Effector memory CD4-positive, alpha-beta T cell (primary cell): ENCODE measurements at places on chromosomes 5 and 9.
A peak's percentile ranks its signal among the peaks of the same experiment; 100 is the strongest.

DNA sequence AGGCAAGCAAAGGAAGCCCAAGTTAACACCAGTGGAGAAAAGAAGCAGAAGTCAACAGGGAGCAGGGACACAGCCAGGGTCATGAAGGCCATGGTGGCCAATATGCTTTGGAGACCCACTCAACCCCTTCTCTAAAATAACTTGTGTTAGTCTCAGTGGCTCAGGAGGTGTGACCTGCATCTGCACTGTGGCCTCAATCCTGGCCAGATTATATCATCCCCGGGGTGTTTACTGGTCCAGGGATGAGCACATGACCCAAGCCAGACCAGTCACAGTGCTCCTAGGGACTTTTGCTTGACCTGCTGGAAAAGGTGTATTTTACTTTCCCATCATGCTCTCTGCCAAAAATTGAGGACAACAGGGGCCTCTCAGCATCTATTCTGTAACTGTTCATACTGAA, 105.2 kb downstream of the DPYSL3 start:
- DNase-seq = no peak
- no peaks in the 10 kb centered on the region for H3K4me1 ChIP-seq
- H3K27me3 ChIP-seq = no peaks in the 10 kb centered on the region
- H3K4me3 ChIP-seq = no peak overlapping the region
- no peak overlapping the region for H3K27ac ChIP-seq

- no peaks in the 10 kb centered on the region for H3K4me1 ChIP-seq
- DNase-seq = no peak
- H3K27me3 ChIP-seq = no peaks in the 10 kb centered on the region
- no peak overlapping the region for H3K27ac ChIP-seq
- no peaks in the 10 kb centered on the region for H3K36me3 ChIP-seq
These were observed 848.0 kb downstream of the PTPRD start for GRCh38 chr9:9764821-9765220.

GRCh38 chr5:115977988-115978387, 15.7 kb downstream of the LVRN start:
- no peaks in the 10 kb centered on the region for H3K4me1 ChIP-seq
- H3K27ac ChIP-seq = no peak overlapping the region

DNA sequence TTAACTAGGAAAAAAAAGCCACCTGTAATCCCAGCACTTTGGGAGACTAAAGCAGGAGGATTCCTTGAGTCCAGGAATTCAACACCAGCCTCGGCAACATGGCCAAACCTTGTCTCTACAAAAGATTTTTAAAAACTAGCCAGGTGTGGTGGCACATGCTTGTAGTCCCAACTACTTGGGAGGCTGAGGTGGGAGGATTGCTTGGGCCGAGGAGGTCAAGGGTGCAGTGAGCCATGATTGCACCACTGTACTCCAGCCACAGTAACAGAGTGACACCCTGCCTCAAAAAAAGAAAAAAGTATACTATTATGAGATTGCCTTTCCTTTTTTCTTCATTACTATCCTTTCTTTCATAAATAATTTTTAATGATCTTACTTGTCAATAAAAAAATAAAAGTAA, 45.8 kb downstream of the CPEB4 start:
- no peaks in the 10 kb centered on the region for H3K36me3 ChIP-seq
- no peak for DNase-seq
- no peaks in the 10 kb centered on the region for H3K27me3 ChIP-seq
- no peak overlapping the region for H3K4me3 ChIP-seq
- no peaks in the 10 kb centered on the region for H3K4me1 ChIP-seq

DNA sequence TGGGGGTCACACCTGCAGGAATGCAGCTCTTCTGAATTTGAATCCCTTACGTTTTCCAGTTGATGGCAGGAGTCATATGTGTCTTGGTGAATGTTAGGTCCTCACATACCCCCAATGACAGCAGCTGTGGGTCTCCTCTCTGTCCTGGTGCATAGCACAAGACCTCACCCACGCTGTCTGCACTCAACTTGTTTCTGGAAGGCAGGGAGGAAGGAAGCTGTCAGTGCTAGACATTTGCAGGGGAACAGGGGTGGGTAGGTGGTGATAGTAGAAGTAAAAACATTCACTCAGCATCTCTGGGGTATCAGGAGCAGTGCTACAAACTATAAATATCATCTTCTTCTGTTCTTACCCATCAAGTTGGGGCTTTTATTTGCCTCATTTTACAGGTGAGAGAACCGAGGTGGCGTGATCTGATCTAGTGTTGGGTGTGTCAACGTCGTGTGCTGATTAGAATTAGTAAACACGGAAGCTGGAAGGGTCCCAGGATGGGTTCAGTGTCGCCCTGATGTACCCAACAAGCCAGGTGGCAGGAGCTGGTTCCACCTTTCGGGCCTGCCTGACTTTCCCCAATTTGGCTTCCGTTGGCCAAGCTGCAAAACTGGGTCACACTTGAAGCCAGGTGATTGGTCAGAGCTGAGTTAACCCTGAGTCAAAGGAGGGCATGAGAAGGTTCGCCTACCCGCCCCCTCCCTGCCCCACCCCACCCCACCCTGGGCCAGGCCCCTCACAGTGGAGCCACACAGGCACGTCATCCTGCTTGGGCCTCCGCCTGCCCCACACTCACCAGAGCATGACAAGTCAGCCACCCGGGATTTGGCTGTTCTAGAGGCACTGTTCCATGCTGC, 15.8 kb downstream of the ERGIC1 start:
- DNase-seq = no peak
- H3K36me3 ChIP-seq = no peaks in the 10 kb centered on the region
- H3K27ac ChIP-seq = no peak overlapping the region
- H3K4me1 ChIP-seq = no peaks in the 10 kb centered on the region
- no peaks in the 10 kb centered on the region for H3K27me3 ChIP-seq
- no peak overlapping the region for H3K4me3 ChIP-seq

GRCh38 chr5:177403102-177403791, 2.8 kb upstream of the PFN3 start:
- DNase-seq = peak; percentile 47
- peak overlapping the region; percentile 71 for H3K27ac ChIP-seq
- H3K36me3 ChIP-seq = no peaks in the 10 kb centered on the region
- peaks cover 26% of the 10 kb centered on the region for H3K4me1 ChIP-seq
- peak overlapping the region; percentile 41 for H3K4me3 ChIP-seq
- H3K27me3 ChIP-seq = no peaks in the 10 kb centered on the region

- peaks cover 32% of the 10 kb centered on the region for H3K4me1 ChIP-seq
- H3K27ac ChIP-seq = peak overlapping the region; percentile 1
- no peak for DNase-seq
- H3K27me3 ChIP-seq = no peaks in the 10 kb centered on the region
These were observed 36.1 kb downstream of the SLC22A5 start for GRCh38 chr5:132405646-132406045.

- no peaks in the 10 kb centered on the region for H3K36me3 ChIP-seq
- no peak overlapping the region for H3K27ac ChIP-seq
- no peaks in the 10 kb centered on the region for H3K27me3 ChIP-seq
These were observed 66.2 kb upstream of the GAS1 start for GRCh38 chr9:87013490-87013889.

- H3K36me3 ChIP-seq = no peaks in the 10 kb centered on the region
- peaks cover 37% of the 10 kb centered on the region for H3K4me1 ChIP-seq
- no peak overlapping the region for H3K27ac ChIP-seq
- no peaks in the 10 kb centered on the region for H3K27me3 ChIP-seq
- H3K4me3 ChIP-seq = no peak overlapping the region
These were observed 2.5 kb upstream of the ST6GALNAC4 start for GRCh38 chr9:127919253-127919815.

- H3K27ac ChIP-seq = no peak overlapping the region
- H3K4me3 ChIP-seq = no peak overlapping the region
- H3K27me3 ChIP-seq = no peaks in the 10 kb centered on the region
- DNase-seq = no peak
These were observed 224.3 kb upstream of the S1PR3 start for GRCh38 chr9:88766778-88767503.

DNA sequence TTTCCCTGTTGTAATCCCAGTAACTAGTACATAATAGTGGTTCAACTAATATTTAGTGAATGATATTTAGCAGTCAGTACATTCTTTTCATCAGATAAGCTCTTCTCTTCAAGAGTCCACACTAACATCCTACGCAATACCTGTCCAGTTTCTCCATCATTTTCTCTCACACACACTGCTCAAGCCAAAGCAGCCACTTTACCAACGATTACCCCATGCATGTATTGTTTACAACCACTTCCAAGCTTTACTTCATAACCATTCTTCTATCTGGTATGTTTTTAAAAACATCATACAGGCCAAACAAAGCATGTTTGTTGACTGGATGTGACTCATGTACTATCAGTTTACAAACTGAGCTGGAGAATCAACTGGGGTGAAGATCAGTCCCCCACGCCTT, 7.3 kb downstream of the UBTD2 start:
- H3K4me3 ChIP-seq = no peak overlapping the region
- no peak for DNase-seq
- H3K27me3 ChIP-seq = no peaks in the 10 kb centered on the region
- H3K4me1 ChIP-seq = no peaks in the 10 kb centered on the region
- H3K36me3 ChIP-seq = no peaks in the 10 kb centered on the region

DNA sequence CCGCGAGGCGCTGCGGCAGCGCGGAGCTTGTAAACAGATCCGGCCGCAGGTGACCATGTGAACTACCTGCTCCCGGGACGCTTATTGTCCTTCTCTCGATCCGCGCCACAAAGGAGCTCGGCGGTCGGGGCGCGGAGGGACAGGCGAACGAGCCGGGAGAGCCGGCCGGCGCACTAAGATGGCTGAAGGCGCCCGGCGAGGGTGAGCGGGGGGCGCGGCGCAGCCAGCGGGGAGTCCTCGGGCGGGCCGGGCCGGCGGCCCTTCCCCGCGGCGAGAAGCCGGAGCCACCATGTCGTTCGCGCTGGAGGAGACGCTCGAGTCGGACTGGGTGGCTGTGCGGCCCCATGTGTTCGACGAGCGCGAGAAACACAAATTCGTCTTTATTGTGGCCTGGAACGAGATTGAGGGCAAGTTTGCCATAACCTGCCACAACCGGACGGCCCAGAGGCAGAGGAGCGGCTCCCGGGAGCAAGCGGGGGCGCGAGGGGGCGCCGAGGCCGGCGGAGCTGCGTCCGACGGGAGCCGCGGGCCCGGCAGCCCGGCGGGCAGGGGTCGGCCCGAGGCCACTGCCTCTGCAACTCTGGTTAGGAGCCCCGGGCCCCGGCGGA, 535 bp downstream of the JMY start:
- peak overlapping the region; percentile 91 for H3K4me3 ChIP-seq
- no peak for DNase-seq
- H3K36me3 ChIP-seq = no peaks in the 10 kb centered on the region
- peak overlapping the region; percentile 95 for H3K27ac ChIP-seq

- H3K27ac ChIP-seq = no peak overlapping the region
- H3K4me3 ChIP-seq = no peak overlapping the region
- H3K36me3 ChIP-seq = no peaks in the 10 kb centered on the region
- no peak for DNase-seq
- no peaks in the 10 kb centered on the region for H3K4me1 ChIP-seq
These were observed 504.2 kb downstream of the MAT2B start for GRCh38 chr5:164009621-164010020.

DNA sequence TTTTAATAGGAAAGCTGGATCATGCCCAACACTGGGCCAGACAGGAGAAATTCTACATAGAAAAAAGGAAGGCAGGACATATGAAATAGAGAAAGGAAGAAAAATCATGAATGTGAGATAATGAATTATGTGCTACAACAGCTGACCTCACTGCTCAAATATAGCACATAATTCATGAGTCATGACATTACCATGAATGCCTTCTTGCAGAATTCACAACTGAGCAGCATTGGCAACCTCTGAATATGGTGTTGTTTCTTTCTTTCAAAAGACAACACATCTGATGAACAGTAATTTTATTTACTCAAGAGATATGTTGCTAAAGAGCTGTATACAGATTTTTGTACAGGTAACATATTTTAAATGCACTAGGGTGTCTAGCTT, 34.4 kb downstream of the APBA1 start:
- H3K36me3 ChIP-seq = no peaks in the 10 kb centered on the region
- no peaks in the 10 kb centered on the region for H3K4me1 ChIP-seq
- H3K27ac ChIP-seq = no peak overlapping the region

- no peak overlapping the region for H3K27ac ChIP-seq
- H3K27me3 ChIP-seq = peaks cover 2% of the 10 kb centered on the region
- H3K4me3 ChIP-seq = no peak overlapping the region
- H3K36me3 ChIP-seq = no peaks in the 10 kb centered on the region
These were observed 76.2 kb upstream of the SLC1A3 start for GRCh38 chr5:36530215-36530614.

DNA sequence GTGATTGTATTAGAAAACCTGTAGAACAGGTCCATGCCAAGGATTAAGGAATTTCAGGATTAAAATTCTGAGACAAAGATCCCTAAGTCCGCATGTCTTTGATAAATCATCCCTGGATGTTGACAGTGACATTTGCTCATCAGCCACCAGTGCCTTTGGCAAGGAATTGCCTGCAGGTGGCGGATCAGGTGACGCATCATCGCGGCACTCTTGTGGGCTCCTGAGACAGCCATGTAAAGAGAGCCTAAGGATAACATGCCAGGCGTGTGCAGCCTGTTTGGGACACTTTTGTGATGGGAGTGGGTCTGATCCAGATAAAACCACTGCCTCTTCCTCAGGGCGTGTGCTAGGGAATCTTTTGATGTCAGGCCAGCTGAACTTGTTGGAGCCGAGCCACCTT, 40.6 kb downstream of the ADCY2 start:
- H3K4me3 ChIP-seq = no peak overlapping the region
- H3K27ac ChIP-seq = no peak overlapping the region
- H3K4me1 ChIP-seq = no peaks in the 10 kb centered on the region
- H3K36me3 ChIP-seq = no peaks in the 10 kb centered on the region
- DNase-seq = no peak

DNA sequence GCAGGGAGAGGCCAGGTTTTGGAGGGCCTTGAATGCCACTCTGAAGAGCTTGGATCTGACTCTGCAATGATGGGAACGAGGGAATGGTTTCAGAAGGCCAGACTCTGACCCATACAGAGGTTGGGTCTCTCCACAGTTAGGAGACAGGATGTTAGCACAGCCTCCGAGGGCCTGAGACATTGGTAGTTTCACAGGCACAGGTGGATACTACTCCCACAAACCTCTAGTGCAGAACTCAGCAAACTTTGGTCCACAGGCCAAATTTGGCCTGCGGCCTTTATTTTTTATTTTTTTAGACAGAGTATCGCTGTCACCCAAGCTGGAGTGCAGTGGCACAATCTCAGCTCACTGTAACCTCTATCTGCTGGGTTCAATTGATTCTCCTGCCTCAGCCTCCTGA, 2.9 kb downstream of the GNPDA1 start:
- H3K36me3 ChIP-seq = peaks cover 8% of the 10 kb centered on the region
- H3K4me3 ChIP-seq = no peak overlapping the region
- H3K27ac ChIP-seq = no peak overlapping the region
- no peak for DNase-seq
- H3K27me3 ChIP-seq = no peaks in the 10 kb centered on the region

GRCh38 chr9:109520475-109521132, 22.5 kb upstream of the PTPN3 start:
- no peak for DNase-seq
- H3K4me3 ChIP-seq = no peak overlapping the region
- H3K27ac ChIP-seq = no peak overlapping the region
- no peaks in the 10 kb centered on the region for H3K36me3 ChIP-seq
- H3K4me1 ChIP-seq = no peaks in the 10 kb centered on the region
